ENCODE measurements at places on chromosomes 11 and 22.

DNA sequence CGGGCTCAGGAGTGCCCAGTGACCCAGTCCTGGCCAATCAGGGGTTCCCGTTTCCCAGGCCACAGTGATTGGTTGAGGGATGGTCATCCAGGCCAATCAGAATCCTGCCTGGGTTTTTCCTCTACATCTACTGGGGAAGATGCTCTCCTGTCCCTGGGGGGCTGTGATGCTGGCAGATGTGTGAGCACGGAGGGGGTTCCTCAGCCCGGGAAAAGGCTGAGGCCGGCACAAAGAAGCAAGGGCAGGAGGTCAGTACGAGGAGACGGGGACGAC lies 171.2 kb downstream of the CTTN start:
- DNase-seq, result no peak

- DNase-seq, result no peak
These were observed 82.1 kb downstream of the CDKN1C start for GRCh38 chr11:2803186-2804091.

DNA sequence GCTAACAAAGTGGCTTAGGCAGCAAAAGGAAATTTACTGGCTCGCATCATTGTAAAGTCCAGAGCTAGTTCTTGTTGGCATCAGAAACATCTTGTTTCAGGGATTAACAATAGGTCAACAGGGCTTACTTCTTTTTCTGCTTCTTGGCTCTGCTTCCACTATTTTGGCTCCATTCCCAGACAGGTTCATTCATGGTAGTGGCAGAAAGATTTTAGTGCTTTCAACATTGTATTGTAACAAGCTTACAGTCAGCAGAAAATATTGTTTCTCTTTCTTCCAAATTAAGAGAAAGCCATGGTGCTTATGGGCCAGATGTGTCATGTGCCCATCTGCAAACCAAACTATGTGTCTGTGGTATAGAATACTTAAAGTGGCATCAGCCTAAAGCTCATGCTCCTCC lies 315.6 kb downstream of the RAB38 start:
- no peak for DNase-seq

- DNase-seq, result no peak
These were observed 981.0 kb downstream of the DLG2 start for GRCh38 chr11:84645988-84646694.

DNA sequence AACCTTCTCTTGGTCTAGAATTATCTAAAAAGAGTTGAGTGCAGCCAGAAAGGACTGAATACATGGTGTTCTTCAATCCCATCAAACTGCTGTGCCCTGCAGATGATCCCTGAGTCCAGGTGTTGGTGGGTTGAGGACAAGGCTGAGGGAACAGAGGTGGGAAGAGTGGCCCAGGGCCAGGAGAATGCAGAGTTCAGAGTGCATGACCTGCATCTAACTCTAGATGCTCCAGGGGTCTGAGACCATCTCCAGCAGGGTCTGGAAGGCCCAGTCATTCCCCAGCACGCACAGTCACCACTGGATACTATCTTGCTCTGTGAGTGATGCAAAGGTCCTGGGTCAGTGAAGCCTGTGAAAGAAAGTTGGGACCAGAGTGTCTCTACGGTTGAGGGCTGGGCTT lies 2.1 kb upstream of the VPREB1 start:
- DNase-seq, result no peak

GRCh38 chr11:75403037-75403436 lies 3.7 kb downstream of the RPS3 start:
- no peak for DNase-seq

DNA sequence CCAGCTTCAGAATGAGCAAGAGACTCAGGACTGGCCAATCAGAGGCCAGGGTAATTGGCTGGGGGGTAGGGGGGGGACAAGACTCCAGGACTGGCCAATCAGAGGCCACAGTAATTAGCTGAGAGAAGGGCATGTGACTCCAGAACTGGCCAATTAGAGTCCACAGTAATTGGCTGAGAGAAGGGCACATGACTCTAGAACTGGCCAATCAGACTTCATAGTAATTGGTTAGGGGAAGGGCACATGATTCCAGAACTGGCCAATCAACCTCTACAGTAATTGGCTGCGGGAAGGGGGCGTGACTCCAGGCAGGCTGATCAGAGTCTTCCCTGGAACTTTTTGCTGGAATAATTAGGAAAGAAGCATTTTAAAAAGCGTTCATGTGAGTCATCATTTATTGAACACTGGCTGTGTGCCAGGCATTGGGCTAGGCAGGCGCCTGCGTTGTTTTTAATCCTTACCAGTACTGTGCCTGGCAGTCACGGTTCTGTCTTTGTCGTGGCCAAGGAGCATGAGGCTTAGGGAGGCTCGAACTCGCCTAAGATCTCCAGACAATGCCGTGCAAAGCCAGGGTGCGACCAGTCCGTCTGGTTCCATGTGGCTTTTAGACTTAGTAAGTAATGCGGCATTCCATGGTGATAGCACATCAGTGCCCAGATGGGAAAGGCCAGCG lies 508.1 kb downstream of the TBC1D22A start:
- DNase-seq, result no peak

- DNase-seq, result no peak
These were observed 24.1 kb upstream of the ANO1 start for GRCh38 chr11:70054004-70054403.

GRCh38 chr11:70470127-70470526 lies 71.8 kb downstream of the CTTN start:
- no peak for DNase-seq

- DNase-seq, result no peak
These were observed 39.7 kb downstream of the ME3 start for GRCh38 chr11:86632499-86633269.

DNA sequence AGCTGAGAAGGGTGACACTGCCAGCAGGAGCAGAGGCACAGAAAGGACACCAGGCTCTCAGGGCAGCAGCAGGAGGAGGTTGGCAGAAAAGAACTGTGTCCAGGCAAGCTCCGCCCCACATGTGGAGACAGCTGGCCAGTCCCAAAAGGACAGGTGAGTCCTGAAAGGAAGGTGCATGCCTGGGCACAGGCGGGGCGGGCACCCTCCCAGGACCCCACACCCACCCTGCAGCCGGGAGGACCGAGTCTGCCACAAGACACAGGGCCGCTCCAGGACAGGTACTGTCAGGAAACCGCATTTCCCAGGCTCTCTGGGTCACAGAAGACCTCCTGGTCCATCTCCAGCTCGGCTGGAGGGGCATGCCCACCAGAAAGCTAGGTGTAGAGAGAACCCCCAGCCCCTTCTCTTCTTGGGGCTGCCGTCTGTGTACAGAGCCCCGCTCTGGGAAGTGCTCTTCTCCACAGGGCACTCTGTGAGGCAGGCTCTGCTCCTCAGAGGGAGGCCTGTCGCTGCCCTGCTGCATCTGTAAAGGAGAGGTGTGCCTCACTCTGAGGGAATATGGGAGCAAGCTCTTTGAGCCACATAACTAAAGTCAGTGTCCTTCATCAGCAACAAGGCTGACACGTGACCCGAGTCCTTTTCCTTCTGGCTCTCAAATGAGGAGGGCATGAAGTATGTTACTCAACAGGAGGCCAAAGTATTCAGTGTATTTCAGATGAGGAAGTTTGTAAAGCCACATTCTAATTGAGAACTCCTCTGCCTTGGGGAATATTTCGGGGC lies 50.5 kb downstream of the CLTCL1 start:
- DNase-seq, result no peak

DNA sequence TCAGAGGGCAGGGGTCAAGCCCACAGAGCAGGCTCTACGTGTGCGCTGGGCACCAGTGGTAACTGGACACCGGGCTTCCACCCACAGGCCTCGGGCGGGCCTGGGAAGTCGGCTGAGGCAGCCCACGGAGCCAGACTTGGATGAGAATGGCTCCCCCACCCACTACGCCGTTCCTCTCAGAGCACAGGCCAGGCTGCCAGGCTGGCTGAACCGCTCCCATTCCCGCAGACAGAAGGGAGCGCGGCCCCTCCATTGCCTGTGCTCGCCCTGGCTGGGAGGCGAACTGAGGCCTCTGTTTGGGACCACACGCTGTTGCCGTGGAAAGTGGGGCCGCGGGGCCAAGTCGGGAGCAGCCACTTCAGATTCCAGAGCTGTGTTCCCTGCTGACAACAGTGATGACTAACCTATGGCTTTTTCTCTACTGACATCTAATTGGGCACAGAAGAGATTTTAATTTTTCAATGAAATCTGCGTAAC lies 63.9 kb downstream of the MYH9 start:
- no peak for DNase-seq

- no peak for DNase-seq
These were observed 914 bp downstream of the INPPL1 start for GRCh38 chr11:72225411-72225951.

DNA sequence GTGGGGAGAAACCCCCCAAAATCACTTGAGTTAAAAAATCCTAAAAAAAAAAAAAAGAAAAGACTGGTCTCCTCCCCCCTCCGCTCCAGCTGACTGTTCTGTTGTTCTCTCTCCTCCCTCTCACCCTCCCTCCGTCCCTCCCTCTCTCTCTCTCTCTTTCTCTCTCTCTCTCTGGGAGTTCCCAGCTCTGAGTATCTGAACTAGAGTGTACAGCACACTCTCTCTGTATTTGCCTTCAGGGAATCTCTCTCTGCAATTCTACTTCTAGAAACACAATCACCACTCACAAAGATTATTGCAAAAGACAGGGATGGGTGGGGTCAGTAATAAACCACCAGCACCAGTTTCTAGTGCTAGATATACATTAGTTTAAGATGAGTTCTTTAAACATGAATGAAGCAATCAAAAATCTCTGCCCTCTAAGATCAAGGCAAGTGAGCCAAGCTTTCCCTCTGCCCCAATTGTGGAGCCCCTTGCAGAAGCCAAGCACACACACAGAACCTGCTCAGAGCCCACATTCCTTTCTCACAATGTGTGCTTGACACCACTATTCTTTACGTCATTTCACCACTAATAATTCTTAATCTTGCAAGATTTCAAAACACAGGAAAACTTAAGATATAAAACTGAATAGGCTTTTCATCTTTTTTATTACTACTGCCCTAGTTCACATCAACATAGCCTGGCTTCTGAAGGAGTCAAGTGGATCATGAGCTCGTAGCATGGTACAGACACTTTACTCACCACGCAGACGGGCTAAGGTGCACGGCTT lies 133.5 kb downstream of the RBFOX2 start:
- DNase-seq, result no peak

- no peak for DNase-seq
These were observed 21.3 kb upstream of the CACNG2 start for GRCh38 chr22:36724836-36725235.

GRCh38 chr11:19646921-19647320 lies 65.7 kb upstream of the NAV2 start:
- DNase-seq, result no peak

DNA sequence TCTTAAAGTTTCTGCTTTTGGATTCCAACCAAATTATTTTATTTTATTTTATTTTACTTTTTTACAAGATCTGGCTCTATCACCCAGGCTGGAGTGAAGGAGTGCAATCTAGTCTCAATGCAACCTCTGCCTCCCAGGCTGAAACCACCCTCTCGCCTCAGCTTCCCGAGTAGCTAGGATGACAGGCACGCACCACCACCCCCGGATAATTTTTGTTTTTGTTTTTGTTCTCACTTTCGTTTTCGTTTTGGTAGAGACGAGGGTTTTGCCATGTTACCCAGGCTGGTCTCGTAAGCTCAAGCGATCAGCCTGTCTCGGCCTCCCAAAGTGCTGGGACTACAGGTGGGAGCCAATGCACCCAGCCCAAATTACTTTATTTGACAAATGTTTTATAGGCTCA lies 219.8 kb downstream of the ETS1 start:
- DNase-seq, result no peak

DNA sequence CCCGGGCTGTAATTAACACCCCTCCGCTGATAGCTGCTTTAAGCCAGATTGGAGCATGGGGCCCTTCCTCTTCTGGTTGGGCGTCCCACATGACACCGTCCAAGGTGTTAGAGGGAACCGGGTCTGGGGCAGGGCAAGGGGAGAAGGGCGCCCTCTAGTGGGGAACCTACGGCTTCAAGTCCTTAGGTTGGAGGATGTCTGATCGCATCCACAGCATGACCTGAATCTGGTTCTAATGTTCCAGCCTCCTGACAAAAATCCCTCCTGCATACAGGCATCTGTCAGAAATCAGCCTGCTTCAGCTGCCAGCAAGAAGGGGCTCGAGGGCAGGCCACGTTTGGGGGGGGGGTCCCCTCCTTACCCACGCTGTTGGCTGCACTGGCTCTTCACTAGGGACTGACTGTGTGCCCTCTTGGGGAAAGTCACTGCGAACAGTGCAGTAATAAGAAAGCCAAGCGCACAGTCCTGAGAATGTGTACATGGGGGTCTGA lies 94.2 kb upstream of the TBCEL start:
- no peak for DNase-seq

- no peak for DNase-seq
These were observed 166.0 kb downstream of the TENM4 start for GRCh38 chr11:79274636-79275331.

GRCh38 chr11:10457901-10458300 lies 2.8 kb downstream of the AMPD3 start:
- no peak for DNase-seq

DNA sequence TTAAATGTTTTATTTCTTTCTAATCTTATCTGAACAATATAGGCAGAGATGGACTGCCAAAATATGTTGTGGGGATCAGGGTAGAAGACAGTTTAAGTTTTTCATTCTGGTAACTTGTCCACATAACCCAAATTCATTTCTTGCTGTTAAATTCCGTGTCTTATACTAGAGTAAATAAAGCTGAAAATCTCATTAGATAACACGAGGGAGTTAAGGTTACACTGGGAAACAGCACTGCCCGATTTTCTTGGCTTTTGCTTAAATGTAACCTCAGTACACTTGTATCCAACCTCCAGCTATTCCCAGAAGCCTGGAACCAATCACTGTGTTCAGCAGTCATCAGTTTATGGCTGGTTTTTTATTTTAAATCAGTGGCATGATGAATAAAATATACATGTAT lies 48.2 kb downstream of the MICAL3 start:
- DNase-seq, result no peak

- no peak for DNase-seq
These were observed 31.6 kb upstream of the JAM3 start for GRCh38 chr11:134037046-134037908.

GRCh38 chr11:131889760-131890581 lies 519.6 kb downstream of the NTM start:
- no peak for DNase-seq

GRCh38 chr11:128610721-128611617 lies 23.6 kb upstream of the ETS1 start:
- DNase-seq, result no peak

- no peak for DNase-seq
These were observed 4.8 kb downstream of the TRIM3 start for GRCh38 chr11:6468712-6469495.

- no peak for DNase-seq
These were observed 375.7 kb upstream of the KIRREL3 start for GRCh38 chr11:127376301-127376700.

GRCh38 chr22:49966774-49967705 lies 6.5 kb downstream of the PIM3 start:
- DNase-seq, result no peak

- no peak for DNase-seq
These were observed 208.1 kb downstream of the MYO18B start for GRCh38 chr22:25950111-25950510.

GRCh38 chr11:35079611-35080010 lies 59.4 kb upstream of the CD44 start:
- no peak for DNase-seq

Data from cortex of kidney (tissue), 1 donor.